ENCODE measurements at places on chromosomes 7 and 10.
A peak's percentile ranks its signal among the peaks of the same experiment; 100 is the strongest.

DNA sequence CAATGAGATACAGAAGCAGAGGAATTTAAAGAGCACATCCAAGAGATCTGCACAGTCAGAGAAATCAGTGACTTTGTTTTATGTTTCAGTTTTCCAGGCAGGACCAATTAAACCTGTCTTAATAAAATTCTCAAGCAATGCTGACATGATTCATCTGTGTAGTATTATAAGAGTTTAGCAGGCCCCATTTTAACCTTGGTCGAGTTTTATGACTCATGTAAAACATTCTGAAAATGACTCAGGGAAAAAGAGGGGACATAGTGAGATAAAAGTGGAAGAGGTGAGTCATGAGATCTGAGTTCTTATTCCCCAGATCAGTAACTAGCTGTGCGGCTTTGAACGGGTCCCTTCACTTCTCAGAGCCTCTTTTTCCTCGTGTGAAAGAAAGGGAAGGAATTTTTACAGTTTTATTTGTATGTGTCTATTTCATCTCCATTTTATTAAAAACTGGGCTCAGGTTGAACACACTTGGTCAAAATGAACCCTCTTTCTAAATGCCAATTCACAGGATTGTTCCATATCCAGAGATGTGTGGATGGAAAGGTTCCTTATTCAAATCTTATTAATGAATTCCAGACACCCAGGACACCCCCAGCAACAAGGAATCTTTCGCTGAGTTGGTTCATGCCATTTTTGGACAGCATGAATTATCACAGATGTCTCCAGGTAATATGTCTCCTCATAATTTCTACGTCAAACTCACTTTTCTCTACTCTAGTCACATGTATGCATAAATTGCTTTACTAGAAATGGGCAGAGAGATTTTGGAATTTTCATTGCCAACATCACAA, 143.2 kb downstream of the JAZF1 start:
- no peak for DNase-seq

DNA sequence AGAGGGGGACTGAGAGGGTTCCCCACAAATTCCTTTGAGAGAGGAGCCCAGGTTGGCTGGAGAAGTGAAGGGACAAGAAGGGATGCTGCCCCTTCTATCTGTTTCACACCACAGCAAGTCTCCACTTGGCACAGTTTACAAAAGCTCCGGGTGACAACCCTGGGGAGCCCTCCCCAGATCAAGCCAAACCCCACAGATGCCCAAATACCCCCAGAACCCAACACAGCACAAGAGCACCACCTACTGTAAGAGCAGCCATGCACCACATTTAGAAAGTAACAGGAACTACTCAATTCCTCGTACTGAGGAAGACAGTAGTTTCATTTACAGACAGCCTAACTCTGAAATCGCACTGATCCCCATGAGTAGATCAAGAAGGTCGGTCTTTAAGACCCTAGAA, 67.8 kb upstream of the ATP6V0A4 start:
- DNase-seq: no peak

GRCh38 chr7:107870427-107871000, 20.5 kb upstream of the DLD start:
- DNase-seq: no peak

- no peak for DNase-seq
Observed at GRCh38 chr10:90458054-90458453, 399.8 kb downstream of the HTR7 start.

GRCh38 chr7:71131256-71132126, 453 bp upstream of the GALNT17 start:
- DNase-seq: peak; percentile 58

DNA sequence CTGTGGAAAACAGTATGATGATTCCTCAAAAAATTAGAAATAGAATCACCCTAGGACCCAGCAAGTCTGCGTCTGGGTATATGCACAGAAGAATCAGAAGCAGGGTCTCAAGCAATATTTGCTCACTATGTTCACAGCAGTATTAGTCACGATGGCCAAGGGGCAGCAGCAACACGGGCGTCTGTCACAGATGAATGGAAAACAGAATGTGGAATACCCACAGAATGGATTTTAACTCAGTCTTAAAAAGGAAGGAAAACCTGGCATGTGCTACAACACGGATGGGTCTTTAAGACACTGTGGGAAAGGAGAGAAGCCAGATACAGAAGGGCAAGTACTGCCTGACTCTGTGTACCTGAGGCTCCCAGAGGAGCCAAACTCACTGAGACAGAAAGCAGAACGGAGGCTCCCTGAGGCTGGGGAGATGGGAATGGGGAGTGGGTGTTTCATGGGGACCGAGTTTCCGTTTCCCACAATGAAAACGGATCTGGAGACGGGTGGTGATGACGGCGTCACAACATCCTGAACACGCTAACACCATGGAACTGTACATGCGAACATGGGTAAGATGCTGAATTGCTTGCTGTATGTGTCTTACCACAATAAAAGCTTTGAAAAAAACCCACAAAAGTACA, 36.7 kb upstream of the INPP5A start:
- no peak for DNase-seq

DNA sequence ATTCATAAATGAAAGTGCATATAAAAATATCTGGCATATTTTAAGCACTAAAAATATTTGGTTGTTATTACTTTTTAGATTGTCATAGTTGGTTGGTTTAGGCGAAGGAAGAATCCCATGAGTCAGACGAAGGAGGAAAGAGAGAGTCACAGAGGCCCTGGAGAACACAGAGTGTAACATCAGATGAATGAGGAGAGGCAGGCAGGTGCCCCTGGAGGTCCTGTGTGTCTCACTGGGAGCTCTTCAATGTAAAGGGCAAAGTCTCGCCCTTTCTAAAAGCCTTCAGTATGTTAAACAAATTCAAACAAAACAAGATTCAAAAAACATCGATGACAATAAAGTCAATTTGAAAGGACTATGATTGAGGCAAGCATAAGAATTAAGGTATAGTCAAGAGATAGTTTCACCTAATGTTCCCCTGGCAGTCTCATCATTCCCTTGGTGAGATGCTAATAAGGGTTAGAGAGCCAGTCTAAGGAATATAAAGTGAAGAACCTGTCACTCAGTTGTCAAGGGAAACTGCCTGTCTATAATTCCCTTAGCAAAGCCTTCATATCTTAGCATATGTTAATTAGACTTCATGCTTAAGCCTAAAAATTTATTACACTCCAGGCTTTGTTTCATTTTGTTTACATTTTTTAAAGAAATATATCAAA, 194.3 kb downstream of the TPK1 start:
- DNase-seq: no peak

DNA sequence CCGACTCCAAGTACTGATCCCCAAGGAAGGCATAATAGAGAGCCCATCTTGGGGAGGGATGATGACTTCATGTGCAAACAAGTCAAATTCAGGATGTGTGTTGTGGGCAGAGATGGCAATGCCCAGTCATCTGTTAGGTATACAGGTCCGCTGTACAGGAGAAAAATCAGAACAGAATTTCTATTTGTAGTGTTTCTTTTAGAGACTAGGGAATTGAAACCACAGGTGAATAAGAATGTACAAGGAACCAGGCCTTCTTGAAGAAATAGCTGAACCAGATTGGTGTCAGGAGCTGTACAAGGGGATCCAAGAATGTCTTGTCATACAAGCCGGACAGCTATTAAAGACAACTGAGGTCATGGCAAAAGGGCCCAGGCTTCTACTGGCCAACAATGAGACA, 147.9 kb downstream of the PFKFB3 start:
- no peak for DNase-seq

DNA sequence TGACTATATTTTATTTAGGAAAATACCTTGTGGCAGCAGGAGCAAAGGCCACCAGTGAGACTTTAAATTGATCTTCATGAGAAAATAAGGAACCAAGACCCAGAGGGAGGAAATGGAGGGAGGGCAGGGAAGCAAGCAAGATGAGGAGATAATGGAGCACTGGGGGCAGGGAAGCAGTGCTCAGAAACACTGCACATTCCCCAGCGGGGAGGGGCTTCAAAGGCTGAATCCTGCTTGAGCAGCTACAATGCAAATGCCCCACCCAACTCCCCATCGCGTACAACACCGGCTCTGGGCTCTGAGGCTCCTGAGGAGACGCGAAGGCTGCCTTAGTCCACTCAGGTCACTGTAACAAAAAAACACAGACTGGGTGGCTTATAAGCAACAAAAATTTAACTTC, 503.8 kb downstream of the GRID1 start:
- no peak for DNase-seq

- DNase-seq: peak; percentile 18
Observed at GRCh38 chr7:2953588-2954407, 89.9 kb downstream of the CARD11 start.

DNA sequence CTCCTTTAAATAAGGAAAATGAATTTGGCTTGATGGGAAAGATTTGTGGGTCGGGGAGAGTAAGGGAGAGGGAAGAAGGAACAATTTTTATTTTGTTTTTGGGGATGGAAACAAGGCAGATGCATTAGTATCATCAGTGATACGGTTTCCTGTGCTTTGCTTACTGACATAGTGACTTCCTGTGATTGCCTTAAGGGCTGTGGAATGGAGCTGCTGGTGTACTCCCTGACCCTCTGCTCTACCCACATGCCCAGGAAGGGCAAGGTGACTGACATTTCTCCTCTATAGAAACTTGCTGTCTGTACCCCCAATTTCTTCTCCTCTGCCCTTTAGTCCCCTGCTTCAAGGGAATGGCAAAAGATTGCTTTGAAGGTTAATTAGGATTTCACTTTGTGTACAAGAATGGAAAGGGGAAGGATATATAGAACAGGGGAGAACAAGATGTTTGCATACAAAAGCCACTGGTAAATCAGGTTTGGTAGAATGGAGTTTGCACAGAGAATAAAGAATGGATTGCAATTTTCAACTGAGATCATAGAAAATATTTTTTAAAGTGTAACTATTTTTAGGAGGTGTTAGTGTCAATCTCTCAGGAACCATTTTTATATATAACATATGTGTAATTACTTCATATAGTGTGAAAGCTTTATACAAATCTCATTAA, 129.0 kb upstream of the AGR3 start:
- no peak for DNase-seq

- peak; percentile 53 for DNase-seq
Observed at GRCh38 chr7:114087653-114088469, 169.1 kb upstream of the PPP1R3A start.

DNA sequence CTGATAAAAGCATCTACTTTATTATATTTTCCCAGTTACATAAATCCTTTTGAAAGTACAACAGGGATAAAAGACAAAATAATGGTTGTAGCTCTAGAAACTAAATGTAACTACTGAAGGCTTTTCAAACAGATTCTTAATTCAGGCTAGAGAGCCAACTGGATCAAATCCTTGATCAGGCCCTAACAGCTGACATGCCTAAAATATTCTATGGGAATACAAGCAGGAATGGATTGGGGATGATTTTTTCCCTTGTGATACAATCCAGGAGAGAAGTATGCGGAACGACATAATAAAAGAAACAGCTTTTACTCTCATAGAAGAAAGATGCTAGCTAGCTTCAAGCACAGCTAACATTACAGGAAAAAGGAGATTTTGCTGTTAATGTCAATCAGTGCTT, 49.0 kb downstream of the NT5C2 start:
- no peak for DNase-seq

DNA sequence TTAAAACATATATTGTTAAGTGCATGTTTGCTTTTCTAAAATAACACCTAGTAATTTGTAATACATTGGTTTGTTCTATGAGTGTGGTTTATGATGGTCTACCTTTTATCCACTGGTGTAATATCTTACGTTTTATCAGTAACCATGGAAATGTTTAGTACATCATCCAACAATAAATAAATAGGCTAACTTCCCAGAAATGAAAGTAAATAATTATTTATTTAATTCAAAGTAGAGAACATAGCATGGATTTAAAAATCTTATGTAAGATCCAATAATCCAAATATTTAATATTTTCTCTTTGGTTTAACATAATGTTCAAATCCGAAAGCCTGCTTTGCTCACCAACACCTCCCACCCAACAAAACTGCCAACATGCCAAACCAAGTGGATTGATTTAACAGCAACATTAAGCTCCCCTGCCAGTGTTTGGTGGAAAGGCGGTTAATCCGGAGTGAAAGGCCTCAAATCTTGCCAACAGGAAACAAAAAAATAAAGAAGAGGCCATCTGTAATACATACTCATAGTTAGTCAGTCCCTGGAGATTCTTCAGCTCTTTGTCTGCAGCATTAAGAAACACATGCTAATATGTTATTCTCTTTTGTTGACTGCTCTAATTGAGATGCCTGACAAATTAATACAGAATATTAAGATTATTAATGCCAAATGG, 897.8 kb downstream of the CNTNAP2 start:
- no peak for DNase-seq

DNA sequence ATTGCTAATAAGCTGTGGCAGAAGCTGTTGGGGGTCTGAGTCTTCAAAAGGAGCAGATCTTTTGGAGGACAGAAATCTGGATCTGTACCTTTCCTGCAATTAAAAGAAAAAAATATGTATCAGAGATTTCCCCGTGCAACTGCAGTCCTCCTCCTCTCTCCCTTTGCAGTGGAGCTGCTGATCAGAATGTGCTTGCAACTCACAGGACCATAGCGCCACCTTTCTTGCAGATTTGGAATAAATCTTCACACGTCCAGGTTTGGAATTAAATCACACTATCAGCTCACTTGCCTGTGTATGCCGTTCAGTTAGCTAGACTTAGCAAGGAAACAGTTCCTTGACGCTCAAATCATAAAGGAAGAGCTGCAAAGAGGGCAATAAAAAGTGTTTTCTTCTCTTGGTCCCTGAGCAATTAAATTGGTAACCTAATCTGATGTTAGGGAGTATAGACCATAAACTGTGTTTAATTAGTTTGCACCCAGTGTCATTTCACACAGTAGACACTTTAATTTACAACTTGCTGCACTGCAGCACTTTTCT, 77.4 kb downstream of the PON1 start:
- DNase-seq: no peak

GRCh38 chr7:14936554-14936953, 34.0 kb upstream of the DGKB start:
- no peak for DNase-seq

DNA sequence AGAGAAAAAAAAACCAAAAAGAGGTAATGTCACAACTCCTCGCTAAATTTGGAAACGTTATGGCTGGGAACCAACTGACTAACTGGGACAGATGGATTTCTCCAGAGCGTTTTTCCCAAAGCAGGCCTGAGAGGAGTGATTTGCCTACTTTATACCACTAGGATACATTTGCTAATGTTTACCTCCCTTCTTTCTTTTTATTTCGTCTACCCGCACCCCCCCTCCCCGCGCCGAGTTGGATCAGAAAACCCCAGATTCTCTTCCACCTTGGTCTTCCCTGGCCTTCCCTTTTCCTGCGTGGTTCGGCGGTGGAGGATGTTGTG, 7.2 kb downstream of the CPA2 start:
- DNase-seq: no peak

DNA sequence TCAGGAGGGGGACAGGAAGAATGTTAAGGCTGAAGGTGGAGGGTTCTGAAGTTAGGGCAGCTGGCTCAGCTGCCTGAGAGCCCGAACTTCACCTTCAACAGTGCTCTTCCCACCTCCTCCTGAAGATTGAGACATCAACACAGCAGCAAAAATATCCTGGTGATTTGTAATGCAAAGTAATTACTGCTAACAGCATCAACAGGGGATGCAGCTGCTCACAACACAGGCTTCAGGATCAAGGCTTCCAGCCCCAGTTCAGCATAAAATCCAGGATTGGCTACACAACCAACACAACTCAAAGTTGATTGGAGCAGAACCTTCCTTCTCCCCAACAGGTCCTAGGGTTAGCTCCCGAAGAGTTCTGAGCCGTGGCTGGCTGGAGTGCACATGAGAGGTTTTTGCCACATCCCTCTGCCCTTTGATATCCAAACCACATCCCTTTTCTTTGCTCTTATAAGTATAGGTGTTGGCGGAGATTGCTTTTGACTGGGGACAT, 242.4 kb downstream of the KIAA1217 start:
- DNase-seq: no peak

GRCh38 chr7:112157072-112157471, 49.1 kb downstream of the DOCK4 start:
- DNase-seq: no peak
